ENCODE measurements at places on chromosomes 4 and X.
A peak's percentile ranks its signal among the peaks of the same experiment; 100 is the strongest.

DNA sequence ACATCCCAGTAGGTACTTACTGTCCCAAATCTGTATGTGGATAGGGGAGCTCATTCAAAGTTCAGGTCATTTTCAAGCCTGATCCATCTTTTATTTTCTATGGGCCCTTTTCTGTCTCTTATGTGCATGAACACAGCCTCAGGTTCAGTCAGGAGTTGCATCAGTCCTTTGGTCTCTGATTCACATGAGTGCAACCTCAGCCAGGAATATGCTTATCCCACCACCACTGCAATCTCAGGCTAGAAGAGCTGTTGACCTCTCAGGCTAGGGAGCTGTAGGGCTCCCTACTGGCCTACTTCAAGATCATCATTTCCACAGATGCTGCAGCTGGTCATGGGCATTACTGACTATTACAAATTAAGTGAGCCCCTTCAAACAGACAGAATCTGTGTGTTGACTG, 27.2 kb downstream of the AASDH start:
- no peak for DNase-seq

DNA sequence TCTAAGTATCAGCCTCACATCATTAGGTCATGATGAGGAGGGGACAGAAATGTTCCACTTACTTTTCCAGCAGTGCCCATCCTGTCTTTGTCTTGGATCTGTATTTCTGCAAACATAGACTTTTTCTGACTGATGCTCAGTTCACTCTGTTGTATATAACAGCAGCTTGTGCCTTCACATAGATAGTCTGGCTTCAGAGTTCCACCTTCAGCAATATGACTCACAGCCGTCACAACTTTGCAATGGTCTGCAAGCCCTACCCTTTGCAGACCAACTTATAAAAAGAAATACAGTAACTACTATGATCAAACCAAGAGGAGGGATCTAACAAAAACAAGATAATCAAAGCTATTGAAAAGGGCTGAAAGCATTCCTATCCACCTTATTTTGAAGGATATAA, at the start of gene ADH7:
ADH7 (minus strand) TSS at position 189 of the 400 bp plus-strand sequence; CDS start at position 80, 109 bp downstream.
- DNase-seq = no peak

DNA sequence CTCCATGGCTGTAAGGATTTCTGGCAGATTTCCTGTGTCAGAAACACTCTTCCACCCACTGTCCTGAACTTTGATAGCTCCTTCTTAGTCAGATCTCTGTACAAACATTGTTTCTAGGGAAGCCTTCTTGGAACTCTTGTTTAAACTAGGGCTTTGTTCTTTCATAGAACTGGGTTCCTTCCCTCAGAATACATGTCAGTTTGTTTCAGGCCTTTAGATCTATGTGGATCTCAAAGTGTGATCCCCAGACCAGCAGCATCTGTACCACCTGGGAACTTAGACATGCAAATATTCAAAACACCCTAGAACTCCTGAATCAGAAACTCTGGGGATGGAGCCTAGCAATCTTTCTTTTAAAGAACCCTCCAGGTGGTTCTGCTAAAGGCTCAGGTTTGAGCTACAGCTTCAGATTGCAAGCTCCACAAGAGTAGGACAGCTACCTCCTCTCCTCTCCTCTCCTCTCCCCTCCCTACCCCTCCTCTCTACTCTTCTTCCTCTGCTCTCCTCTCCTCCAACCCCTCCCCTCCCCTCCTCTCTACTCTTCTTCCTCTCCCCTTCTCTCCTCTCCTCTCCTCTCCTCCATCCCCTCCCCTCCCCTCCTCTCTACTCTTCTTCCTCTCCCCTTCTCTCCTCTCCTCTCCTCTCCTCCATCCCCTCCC, 12.7 kb downstream of the RASSF6 start:
- no peak for DNase-seq

- DNase-seq = no peak
Measured at GRCh38 chr4:118557298-118557851, 127.8 kb upstream of the METTL14 start.

- DNase-seq = no peak
Measured at GRCh38 chr4:70714079-70714887, 7.5 kb upstream of the RUFY3 start.

- no peak for DNase-seq
Measured at GRCh38 chr4:37749398-37749988, 63.3 kb upstream of the RELL1 start.

DNA sequence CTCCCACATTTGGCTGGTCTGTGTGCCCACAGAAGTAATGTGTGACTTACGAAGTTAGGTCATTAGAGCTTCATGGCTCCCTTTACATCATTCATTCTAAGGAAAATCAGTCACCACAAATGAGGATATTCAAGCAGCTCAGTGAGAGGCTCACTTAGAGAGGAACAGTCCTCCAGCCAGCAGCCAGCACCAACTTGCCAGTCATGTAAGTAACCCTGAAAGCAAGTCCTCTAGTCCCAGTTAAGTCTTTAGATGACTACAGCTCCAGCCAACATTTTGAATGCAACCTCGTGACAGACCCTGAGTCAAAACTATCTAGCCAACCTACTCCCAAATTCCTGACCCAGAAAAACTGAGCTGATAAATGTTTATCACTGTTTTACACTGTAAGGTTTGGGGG, 71.3 kb downstream of the LRBA start:
- DNase-seq = no peak

- peak; percentile 31 for DNase-seq
Measured at GRCh38 chr4:154622598-154622997, 10.1 kb upstream of the FGG start.

GRCh38 chr4:12897954-12898353, 586.2 kb downstream of the RAB28 start:
- DNase-seq = no peak

DNA sequence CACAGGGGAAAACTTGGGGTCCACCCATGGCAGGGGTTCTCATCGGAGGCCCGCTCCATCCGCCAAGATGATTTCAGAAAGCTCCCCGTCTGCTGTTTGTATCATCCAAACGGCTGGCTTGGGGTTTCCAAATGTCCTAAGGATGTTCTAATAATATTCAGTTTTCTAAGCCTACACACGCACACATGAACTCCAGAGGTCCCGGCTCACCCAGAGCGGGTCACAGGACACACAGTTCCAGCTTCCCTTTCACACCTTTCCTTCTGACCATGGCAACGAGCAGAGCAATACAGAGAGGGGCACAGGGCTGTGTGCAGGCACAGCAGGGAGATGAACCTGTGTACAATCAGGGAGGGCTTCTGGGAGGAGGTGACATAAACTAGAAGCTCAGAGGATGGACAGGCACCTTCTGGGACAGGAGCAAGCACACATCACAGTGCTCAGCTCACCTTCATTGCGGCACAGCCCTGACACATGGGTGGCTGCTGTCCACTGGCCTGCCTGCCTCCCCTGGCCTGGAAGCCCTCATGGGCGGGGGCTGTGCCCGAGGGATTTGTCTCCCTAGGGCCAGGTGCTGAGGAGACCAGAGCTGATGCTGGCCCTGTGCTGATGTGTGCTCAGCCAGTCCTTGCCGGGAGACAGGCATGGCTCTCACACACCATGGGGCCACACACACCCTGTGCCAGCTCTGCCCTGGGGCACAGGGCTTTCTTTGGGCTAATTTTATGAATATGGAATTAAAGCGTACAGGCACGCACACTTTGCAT, 44.8 kb downstream of the ABLIM2 start:
- DNase-seq = no peak

DNA sequence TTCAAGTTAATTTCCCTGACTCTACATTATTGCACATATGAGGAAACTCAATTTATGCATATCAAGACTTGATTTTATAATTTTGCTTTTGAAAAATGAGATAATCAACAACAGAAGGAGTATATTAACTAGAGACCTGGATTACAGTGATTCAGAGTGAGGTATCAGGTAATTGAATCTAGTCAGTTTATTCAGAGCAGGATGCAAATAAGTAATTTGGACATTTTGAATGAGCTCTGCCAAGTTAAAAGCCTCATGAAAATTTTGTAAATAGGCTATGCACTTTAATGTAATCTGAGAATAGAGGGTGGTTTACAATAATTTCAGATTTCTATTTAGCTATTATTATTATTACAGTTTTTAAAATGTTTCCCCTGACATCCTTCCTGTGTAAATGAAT, 203.7 kb upstream of the EMCN start:
- no peak for DNase-seq

GRCh38 chr4:180336494-180337090, 1906.6 kb upstream of the TENM3 start:
- DNase-seq = no peak

All from globus pallidus (tissue), 1 donor.